ENCODE measurements at places on chromosomes 3 and 15. TPM values are rescaled to one million over a fixed set of nuclear protein-coding genes. Genes with fewer than 3 reads are reported as not detected.

Gene MINAR1
- polyA plus RNA-seq: 0.66 TPM

Gene FGF7
- polyA plus RNA-seq: 27.9 TPM

Gene CFAP91
- polyA plus RNA-seq: 12.0 TPM

Gene DTWD1
- polyA plus RNA-seq: 51.2 TPM

Gene C3orf22
- polyA plus RNA-seq: 0.15 TPM

Gene PATL2
- 1.2 TPM for polyA plus RNA-seq

Gene MAGEL2
- 4.8 TPM for polyA plus RNA-seq

Gene SPSB4
- polyA plus RNA-seq: 6.8 TPM

Gene ZNF660
- polyA plus RNA-seq: 9.5 TPM

Gene STRIT1
- 0.30 TPM for polyA plus RNA-seq

Gene FAM81A
- polyA plus RNA-seq: 3.1 TPM

Gene ITGA11
- 1.0 TPM for polyA plus RNA-seq

DNA sequence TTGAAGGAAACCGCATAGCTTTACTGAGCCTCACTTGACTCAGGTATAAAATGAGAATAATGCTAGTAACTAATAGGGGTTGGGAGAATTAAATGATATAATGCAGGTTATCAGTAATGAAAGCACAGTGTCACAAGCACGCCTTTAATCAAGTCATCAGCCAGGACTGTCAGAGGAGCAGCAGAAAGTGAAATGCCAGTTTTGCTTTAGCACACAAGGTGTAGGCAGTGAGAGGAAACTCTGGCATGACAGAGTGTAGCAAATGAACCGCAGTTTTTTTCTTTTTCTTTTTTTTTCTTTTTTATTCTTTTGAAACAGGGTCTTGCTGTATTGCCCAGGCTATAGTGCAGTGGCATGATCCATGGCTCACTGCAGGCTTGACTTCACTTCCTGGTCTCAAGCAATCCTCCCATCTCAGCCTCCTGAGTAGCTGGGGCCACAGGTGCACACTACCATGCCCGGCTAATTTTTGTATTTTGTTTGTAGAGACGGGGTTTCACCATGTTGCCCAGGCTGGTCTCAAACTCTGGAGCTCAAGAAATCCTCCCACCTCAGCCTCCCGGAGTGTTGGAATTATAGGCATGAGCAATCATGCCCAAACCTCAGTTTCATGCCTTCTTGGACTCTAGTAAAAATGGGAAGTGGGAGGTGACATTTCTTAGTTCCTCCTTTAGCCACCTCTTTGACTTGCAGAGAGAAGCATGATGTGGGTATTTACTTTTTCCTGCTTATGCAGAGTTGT is 9.7 kb upstream of the SCAANT1 start:
- no peak for DNase-seq

DNA sequence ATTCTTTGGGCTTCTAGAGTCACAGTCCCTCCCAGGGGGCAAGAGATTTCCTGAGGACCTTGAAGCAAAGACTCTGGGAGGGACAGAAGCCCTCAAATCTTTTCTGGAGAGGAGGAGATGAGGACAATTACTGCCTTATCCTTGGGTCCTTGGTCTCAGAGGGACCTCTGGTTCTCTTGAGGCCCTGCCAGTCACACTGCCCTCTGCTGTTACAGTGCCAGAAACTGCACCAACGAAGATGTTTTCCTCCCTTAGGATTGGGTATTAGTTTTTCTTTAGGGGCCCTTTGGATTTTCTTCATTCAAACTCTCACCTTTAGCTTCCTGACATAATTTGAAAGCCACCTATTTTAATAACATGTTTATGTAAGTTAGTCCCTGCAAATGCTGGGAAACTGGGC is 58.2 kb upstream of the SCN5A start:
- DNase-seq: no peak

- peak; percentile 35 for DNase-seq
Measured at GRCh38 chr15:85793641-85794597, 806 bp downstream of the KLHL25 start.

- DNase-seq: no peak
Measured at GRCh38 chr15:40289140-40289775, 6.4 kb upstream of the ANKRD63 start.

DNA sequence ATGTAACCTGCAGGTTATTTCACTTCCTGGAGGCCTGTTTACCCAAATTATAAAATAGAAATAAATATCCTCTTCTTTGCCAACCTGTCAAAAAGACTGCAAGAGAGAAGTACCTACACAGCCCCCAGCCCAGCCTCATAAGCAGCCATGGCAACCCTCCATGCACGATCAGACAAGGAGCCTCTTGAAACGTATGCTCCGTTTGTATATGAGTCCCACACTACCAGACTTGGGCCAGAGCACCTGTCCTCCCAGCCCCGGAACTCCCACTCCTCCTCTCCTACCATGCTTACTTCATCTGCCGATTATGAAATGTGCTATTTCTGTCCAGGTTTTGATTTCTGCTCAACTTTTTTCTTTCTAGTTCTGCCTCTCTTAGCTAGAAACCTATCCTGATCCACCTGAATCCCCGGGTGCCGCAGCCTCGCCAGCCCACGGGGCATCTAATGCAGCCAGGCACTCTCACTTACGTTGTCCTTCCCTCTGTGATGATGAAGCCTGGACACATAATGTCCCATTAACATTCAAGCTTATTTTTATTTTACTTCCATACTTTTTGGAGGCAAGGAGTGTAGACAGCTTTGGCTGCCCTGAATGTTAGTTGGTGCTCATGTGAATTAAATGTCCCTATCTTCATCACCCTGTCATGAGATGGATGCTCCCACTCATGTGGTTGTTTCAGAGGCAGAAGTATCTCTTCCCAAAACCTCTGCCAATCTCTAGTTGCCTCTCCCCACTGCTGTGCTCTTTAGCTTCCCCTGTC is 73.8 kb downstream of the MB21D2 start:
- no peak for DNase-seq

DNA sequence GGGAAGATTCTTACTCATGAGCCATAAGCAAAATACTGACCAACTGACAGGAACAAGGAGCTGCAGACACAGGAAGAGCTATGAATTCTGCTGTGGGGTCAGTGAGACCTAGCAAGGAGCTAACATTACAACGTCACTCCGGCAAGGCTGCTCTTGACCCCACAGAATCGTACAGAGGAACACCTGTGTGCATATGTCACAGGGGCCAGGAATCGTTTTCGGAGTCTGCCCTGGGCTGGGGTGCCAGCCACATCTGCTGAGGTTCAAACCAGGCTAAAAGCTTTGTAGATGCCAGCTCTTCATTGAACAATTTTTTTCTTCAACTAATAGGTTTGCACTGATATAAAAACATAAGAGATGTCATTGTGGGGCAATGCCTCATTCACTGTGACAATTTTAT is 82.6 kb downstream of the LRRK1 start:
- DNase-seq: no peak

DNA sequence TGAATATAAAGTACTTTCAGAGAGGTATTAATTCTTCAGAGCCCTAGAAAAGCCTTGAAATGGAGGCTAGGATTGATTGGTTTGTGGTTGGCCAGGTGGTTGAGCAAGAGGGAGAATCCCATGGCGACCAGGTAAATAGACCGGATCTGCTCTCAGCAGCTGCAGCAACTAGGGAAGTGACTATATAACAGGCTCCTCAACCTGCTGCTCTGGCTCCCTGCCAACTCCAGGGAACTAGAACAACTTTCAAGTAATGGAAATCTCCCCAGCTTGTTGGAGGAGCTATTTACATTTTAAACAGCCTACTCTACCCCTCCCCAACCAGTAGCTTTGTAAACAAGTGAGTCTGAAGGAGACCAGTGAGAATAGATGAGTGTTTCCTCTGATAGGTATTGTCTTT is 121.8 kb upstream of the CADM2 start:
- peak; percentile 11 for DNase-seq

GRCh38 chr3:13673207-13673606 is 124.3 kb downstream of the FBLN2 start:
- no peak for DNase-seq

DNA sequence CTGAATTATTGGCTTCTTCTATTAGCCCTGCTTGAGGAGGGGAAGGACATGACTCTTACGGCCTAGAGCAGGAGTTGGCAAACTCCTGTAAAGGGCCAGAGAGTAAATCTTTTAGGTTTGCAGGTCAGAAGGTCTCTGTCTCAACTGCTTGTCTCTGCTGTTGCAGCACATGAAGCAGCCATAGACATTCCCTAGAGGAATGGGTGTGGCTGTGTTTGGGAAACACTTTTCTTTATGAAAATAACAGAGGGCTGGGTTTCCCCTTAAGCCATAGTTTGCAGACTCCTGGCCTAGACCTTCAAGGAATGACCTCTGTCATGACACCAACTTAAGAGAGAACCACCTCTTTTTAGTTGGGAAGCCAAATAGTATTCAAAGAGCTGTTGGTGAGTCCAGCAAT is 10.3 kb downstream of the TRAK1 start:
- DNase-seq: no peak

DNA sequence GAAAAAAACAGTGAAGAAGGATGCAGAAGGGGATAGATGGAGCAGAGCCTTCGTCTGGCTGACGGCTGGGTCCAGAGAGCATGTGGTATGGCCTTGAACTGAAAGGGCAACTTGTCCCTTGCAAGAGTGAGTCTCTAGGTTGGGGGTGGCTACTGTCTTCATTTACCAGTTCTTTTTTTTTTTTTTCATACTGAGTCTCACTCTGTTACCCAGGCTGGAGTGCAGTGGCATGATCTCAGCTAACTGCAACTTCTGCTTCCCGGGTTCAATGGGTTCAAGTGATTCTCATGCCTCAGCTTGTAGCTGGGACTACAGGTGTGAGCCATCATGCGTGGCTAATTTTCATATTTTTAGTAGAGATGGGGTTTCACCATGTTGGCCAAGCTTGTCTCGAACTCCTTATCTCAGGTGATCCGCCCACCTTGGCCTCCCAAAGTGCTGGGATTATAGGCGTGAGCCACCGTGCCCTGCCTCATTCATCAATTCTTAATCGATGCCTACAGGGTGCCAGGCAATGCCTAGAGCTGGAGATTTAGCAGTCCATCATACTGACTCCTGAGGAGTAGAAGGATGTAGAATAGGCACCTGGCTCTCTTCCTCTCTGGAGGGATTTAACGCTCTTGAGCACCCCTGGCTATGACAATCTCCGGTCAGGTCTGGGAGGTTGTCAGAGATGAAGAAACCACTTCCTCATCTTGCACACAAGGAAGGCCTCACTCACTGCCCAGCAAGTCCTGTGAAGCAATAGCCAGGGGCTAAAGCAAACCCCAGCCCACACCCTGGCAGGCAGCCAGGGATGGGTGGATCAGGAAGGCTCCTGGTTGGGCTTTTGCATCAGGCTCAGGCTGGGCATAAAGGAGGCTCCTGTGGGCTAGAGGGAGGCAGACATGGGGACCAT is at the start of gene CAMP:
Gene CAMP (plus strand): TSS at position 880 of the 898 bp plus-strand sequence. CDS start 17 bp downstream, at position 897.
- DNase-seq: peak; percentile 21

DNA sequence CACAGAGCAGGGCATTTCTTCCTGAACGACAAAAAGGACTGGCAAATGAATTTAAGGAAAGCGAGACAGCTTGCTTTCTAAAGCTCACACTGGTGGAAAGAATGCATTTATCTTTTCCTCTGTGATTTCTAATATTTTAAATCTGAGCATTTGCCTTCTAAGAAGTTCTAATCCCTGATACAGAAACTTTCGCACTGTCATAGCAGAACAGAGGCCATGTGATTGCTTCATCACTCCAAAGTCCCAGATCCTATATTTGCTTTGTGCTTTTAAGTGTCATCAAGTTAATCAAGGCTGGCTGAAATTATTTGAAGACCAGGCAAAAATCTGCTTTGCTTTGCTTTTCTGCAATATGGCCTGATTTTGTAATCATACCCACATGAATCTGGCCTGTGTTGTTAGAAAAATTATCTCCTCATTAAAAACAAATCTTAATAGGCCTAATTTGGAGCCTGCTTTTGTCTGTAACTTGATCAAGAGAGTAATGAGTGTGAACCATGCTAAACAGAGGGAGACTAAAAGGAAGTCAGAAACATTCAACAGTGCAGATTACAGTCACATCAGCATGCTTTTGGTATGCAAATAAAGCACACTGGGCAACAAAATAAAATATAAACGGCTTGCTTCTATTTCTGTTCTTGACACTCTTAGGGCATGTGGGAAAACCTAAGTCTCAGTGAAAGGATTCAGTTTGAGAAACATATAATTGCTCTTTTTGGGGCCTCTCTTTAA is 178.2 kb upstream of the ADAMTS9 start:
- DNase-seq: no peak

DNA sequence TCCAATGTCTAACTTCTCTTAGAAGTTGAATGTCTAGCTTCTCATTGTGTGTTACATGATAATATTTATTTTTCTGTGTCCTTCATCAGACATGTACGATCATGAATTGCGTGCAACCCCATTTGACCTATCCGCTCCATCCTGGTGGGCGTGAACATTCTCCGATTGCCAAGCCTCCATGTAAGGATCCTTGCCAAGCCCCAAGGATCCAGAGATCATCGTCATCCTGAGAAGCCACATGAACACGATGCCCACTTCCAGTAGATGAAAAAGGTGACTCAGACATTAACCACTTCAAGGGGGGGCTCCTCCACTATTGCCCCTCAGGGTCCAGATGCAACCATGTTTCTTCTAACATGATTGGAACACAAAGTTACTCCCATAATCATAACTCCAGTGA is 25.5 kb upstream of the KNG1 start:
- DNase-seq: no peak

GRCh38 chr3:25572336-25572735 is 92.4 kb downstream of the TOP2B start:
- DNase-seq: no peak

All from right lung (tissue), 10 donors.